ENCODE measurements at places on chromosomes 12 and 14.

DNA sequence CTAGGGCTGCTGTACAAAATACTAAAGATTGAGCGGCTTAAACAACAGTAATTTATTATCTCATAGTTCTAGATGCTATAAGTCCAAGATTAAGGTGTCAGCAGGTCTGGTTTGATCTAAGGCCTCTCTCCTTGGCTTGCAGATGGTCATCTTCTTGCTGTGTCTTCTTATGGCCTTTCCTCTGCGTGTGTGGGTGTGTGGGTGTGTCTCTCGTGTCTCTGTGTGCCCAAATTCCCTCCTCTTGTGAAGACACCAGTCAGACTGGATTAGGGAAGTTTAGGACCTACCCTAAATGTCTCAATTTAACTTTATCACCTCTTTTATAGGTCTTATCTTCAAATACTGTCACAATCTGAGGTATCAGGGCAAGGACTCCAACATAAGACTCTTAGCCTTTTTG lies 28.3 kb downstream of the DDHD1 start:
- no peak for DNase-seq

DNA sequence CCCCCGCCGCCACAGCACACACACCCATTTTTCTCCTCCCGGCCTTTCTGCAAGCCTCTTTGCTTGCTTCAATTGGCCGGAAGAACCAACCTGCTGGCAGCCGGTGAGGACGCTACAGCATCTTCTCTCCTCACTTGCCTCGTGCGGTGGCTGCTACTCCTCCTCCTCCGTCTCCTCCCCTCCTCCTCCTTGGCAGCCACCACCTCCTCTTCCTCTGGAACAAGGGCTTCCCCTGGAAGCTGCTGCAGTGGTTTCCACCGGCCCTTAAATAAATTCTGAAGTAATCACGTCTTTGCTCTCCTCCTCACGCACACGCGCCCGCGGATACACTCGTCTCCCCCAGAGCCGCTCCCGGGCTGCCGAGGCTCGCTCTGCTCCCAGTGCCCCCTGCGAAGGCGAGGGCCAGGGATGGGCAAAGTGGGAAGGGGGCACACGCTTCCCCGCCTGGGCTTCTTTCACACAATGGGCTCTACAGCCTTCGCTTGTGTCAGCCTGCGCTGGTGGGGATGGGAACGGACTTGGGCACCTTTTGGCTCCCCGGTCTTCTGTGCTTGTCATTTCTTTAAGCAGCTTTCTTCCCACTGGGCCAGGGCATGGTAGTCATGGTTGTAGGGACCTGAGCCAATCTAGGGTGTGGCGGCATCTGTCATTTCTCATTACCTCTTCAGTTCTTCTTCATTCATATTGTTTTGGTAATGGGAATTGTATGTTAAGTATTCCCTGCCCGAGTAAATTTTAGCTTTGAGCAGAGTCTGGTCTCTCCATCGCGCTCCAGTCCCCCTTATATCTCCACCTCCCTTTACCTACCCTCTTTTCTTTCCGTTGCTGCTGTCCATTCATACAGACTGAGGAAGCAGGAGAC lies at the start of gene PPFIA2:
Gene PPFIA2, minus strand, starts transcription at position 161 of the 862 bp plus-strand sequence.
- peak; percentile 56 for DNase-seq

DNA sequence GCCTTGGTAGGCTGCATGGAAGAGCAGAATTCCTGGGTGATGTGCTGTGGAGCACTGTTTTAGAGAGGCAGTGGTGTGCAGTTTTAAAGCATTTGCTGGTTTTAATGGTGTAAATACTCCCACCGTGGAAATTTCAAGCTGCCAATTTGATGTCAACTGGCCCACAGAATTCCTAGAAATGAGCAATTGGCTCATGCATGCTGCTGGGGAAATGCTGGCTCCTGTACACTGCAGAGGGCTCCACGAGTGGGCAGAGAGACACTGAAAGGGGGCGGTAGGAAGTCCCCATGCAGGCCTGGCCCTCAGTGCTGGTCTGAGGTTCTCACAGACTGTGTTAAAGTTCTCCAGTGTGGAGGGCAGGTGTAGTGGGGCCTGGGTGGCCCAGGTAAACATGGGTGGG lies 99.4 kb upstream of the NTF3 start:
- no peak for DNase-seq

- DNase-seq = no peak
Measured at GRCh38 chr12:6547987-6548386, 7.9 kb downstream of the IFFO1 start.

DNA sequence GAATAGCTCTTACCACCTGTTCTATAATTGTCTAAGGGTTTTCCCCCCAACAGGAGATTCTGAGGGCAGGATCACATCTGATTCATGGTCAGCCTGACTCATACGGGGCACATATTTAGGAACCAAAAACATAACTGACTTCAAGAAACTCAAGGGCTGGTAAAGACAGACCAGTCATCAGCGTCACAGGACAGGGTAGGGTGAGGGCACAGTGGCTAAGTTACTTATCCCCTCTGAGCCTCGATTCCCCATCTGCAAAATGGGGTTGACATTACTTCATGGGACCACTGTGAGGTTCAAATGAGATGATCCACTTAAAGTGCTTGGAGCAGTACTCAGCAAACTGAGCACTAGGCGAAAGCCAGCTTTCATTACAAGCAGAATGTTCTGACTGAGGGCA lies 606 bp downstream of the CINP start:
- DNase-seq = peak; percentile 67

DNA sequence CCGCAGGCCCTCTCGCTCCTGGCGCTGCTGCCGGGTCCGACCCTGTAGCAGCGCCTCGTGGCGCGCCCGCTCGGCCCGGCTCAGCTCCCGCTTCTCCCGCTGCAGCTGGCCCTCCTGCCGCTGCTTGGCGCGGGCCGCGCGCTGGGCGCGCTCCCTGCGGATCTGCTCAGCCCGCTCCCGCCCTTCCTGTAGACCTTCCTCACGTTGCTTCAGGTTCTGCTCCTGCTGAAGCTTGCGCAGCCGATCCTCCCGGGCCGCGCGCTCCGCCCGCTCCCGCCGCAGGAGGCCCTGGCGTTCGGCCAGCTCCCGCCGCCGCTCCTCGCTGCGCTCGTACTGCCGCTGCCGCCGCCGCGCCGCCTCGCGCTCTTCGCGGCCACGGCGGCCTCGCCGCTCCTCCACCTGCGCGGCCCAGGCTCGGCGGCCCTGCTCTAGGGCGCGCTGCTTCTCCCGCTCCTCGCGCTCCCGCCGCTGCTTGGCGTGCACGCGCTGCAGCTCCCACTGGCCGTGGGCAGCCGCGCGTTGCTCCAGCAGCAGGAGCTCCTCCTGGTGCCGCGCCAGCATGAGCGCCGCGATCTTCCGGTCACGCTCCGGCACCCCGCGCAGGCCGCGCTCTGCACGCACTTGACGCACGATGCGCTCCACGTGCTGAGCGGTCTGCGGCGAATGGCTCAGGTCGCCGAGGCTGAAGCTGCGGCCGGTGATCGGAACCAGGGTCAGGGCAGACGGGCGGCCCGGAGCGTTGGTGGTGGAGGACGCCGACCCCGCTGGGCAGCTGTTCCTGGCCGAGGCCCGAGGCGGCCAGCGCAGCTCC lies 2.4 kb downstream of the CCDC177 start:
- DNase-seq = peak; percentile 60

- no peak for DNase-seq
Measured at GRCh38 chr14:37329189-37330001, 131.7 kb downstream of the MIPOL1 start.

DNA sequence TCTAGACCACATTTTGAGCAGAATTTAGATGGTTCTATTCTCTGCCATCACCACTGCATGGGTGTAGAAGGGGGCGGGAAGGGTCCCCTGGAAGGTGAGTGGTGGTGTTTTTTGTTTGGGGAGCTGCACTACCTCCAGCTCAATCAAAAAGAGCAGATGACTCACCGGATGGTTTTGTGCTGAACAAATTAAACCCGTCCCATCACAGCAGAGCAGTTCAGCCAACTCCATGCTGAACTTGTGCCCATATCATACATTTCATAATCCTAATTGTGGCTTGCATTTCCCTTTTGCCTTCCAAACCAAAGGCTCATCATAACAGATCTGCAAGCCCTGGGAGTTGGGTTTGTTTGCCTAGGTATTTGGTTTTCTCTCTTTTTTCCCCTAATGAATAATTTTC lies 53.0 kb upstream of the RPH3A start:
- no peak for DNase-seq

- DNase-seq = no peak
Measured at GRCh38 chr12:64752833-64753238, 6.4 kb downstream of the GNS start.

- no peak for DNase-seq
Measured at GRCh38 chr12:26239122-26239851, 43.9 kb downstream of the SSPN start.

- no peak for DNase-seq
Measured at GRCh38 chr14:80356413-80356812, 145.1 kb upstream of the DIO2 start.

- no peak for DNase-seq
Measured at GRCh38 chr12:105947906-105948305, 190.8 kb downstream of the NUAK1 start.

DNA sequence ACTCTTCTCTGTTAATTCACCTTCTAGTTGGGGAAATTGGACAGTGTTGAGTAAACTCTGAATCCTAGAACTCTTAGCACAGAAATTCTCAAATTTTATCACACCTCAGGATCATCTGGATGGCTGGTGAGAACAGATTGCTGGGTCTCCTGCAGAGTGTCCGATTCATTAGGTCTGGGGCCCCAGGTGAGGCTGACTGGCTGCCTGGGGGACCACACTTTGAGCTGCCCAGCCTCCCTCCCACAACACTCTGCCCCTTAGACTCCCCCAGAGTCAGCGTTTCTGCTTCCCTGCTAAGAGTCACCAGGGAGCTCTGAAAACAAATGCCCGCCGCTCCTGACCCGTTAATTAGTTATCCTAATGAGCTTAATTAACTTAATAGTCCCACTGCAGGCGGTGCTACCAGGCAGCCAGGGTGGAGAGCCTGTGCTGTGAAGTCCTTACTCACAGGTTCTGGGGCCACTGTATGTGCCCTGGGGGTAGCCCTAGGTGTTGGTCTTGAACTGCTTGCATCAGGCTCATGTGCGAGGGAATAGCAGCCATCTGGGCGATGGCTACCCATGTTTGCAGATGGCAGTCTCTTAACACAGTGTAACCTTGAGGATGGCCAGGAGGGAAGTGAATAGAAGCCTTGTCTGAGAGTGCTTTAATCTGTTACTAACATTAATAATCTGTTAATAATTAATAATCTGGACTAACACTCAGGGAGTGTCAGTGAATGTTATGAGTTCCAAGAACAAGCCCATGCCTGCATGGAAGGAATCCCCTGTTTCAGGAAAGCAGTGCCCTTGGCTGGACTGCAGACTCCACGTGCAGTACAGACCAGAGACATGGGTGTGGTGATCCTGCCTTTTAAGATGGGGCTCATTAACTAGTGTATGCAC lies 35.6 kb downstream of the AACS start:
- no peak for DNase-seq

GRCh38 chr14:76776428-76777251 lies 15.4 kb downstream of the VASH1 start:
- peak; percentile 51 for DNase-seq

DNA sequence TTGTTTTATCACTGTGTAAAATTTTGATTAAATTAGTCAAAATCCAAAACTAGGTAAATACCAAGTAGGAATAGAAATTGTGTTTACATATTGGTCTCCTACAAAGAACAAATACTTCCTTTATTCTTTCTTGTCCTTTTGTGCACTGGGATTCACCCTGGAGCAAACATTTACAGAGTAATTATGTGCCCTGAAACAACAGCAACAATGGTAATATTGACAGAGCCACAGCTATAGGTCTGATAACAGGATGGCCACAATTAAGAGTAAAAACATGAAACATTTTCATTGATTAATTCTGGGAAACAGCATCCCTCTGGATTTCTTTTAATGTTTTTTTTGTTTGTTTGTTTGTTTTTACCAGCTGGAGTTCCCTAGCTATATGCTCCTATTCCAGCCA lies 61.2 kb downstream of the SLC38A6 start:
- DNase-seq = no peak

DNA sequence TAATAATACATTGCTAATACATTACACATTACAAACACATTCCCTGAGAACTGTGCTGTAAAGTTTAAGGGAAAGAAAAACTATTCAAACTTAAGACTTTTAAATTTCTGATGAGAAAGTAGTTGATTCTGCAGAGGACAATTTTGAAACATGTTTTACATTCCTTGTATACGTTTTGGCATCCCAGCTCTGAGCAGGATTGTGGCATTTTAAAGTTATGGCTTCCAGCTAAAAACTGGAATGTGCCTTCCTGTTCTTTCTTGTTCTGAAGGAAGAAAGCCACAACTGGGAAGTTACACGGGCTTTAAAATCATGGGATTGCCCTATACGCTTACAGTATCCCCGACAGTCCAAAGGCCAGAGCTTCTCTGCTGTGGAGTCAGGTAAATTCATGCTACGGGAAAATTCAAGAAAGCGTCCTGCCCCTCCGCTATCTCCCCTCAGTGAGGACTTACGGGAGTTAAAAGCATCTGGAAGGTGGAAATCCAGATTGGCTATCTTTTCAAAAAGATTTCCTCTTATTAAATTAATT lies 10.8 kb upstream of the KLHL42 start:
- DNase-seq = no peak

GRCh38 chr14:93286212-93286890 lies 46.5 kb downstream of the BTBD7 start:
- no peak for DNase-seq

GRCh38 chr14:58944968-58945356 lies 243.5 kb upstream of the DAAM1 start:
- DNase-seq = no peak

- no peak for DNase-seq
Measured at GRCh38 chr12:93115646-93116045, 186.6 kb upstream of the EEA1 start.

GRCh38 chr12:52361553-52361952 lies 5.7 kb downstream of the KRT85 start:
- no peak for DNase-seq

GRCh38 chr12:12195516-12195915 lies 71.3 kb downstream of the LRP6 start:
- DNase-seq = no peak
